ENCODE measurements at places on chromosomes 5 and 9. TPM values are rescaled to one million over a fixed set of nuclear protein-coding genes. Genes with fewer than 3 reads are reported as not detected.

- DNase-seq: no peak
These were observed 11.2 kb downstream of the ANKS6 start for GRCh38 chr9:98784831-98785806.

The GM2A gene
- total RNA-seq: 13.2 TPM

DNA sequence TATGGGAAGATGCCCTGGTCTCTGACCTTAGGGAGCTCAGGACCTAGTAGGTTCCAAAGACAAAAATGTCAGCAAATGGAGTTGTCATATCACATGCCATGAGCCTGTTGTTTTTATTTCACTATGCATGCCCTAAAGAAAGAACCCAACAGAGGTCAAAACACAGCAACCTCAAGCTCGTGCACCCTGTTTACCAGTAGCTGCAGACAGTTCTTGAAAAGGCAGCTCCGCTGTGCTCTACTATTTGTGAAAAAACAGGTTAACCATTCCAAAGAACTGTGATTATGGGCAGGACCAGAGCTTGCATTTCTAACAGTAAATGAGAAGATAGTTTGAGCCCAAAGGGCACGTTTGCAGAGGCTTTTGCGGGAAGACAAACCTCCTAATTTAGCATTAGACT, 22.8 kb downstream of the ITK start:
- DNase-seq: no peak

DNA sequence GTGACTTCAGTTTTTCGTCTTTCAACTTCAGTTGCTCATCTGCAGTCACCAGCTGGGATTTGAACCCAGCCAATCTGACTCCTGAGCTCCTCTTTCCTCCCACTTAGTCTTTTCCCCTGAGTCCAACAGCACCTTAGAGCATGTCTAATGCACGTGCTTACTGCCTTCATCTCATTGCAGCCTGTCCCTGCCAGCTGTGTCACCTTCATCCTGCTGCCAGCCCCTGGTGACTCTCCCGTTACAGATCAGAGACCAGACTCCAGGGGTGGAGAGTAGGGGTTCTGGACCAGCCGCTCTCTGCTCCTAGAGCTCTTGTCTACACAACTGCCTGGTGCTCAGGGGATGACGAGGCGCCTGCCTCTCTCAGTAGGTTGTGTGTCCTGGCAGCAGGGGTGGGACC, 132.9 kb upstream of the LMX1B start:
- no peak for DNase-seq

- DNase-seq: no peak
These were observed 67.0 kb downstream of the GABBR2 start for GRCh38 chr9:98641695-98642094.

The DRD1 gene
- total RNA-seq: not detected

DNA sequence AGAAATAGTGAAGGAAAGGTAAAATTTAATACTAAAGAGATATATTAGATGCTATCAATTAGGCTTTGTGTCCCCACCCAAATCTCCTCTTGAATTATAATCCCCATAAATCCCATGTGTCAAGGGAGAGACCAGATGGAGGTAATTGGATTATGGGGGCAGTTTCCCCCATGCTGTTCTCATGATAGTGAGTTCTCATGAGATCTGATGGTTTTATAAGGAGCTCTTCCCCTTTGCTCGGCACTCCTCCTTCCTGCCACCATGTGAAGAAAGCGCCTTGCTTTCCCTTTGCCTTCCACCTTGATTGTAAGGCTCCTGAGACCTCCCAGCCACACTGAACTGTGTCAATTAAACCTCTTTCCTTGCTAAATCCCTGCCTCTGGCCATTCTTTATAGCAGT, 697.0 kb upstream of the RGMB start:
- no peak for DNase-seq

The ZNF354B gene
- total RNA-seq: 7.5 TPM

The KLF4 gene
- 9.9 TPM for total RNA-seq

The IFNK gene
- not detected for total RNA-seq

The CCDC183 gene
- 3.1 TPM for total RNA-seq

GRCh38 chr9:36729906-36730305, 157.2 kb downstream of the MELK start:
- DNase-seq: no peak

GRCh38 chr5:32760091-32760509, 49.0 kb downstream of the NPR3 start:
- DNase-seq: no peak

The CSF1R gene
- total RNA-seq: 30.5 TPM

DNA sequence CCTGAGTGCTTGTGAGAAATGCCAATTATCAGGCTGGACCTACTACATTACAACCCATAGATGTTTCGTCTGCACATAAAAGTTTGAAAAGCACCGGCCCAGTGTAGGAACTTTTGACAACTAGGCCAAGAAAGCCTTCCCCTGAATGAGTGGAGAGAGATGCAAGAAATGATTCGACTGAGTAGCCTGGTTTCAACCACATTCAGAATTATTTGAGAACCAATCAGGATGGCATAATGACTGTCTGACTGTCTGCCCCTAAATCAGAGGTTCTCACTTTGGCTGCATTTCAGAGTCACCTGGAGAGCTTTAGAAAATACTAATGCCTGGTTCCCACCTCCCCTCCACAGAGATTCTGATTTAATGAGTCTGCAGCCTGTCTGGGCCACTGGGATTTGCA, 61.1 kb downstream of the FRMD3 start:
- no peak for DNase-seq

The SAPCD2 gene
- total RNA-seq: 0.09 TPM

DNA sequence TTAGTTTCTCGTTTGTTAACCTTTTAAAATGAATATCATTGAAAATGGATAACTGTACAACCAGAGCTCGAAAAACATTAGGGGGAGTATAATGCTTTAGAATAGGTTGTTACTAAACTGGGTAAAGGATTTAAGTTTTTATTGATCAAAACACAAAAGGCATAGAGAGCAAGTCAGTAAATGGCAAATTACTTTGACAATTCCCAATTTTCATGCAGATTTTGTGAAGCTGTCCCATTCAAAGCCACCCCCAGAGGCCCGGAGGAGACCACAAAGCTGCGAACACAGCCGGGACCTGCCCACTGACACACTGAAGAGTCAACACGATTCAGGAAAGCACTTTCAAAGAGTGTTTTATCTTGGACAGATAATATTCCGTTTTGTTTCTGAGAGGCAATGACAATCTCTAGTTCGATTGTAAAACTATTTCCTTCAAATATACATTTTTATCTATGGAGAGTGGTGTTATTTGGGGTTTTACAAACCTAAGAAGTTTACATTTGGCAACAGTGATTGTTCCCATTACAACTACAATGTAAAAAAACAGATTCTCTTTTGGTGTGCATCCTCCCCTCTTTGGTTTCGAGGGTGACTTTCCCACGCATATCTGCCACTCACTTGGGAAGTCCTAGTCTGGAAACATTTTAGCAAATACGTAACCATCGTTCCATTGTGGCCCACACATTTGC, 182.6 kb upstream of the TBCA start:
- DNase-seq: no peak

DNA sequence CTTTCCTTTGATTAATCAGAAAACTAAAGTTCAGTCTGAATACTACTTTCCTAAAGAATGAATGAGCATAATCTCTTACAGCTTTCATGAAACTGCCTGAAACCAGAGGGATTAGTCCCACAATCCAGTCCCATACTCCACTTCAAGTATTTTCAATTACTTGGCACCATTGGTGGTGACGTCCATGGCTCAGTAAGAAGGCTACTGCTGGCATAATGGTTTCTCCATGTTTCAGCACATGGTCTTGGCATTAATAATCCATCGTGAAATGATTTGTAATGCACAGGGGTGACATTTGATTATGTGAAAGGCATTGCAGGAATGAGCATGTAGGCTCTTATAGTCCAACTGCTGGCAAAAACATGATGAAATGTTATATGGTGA, 23.4 kb downstream of the LIX1 start:
- DNase-seq: no peak

GRCh38 chr9:123265833-123266232, 2.6 kb downstream of the STRBP start:
- DNase-seq: no peak

DNA sequence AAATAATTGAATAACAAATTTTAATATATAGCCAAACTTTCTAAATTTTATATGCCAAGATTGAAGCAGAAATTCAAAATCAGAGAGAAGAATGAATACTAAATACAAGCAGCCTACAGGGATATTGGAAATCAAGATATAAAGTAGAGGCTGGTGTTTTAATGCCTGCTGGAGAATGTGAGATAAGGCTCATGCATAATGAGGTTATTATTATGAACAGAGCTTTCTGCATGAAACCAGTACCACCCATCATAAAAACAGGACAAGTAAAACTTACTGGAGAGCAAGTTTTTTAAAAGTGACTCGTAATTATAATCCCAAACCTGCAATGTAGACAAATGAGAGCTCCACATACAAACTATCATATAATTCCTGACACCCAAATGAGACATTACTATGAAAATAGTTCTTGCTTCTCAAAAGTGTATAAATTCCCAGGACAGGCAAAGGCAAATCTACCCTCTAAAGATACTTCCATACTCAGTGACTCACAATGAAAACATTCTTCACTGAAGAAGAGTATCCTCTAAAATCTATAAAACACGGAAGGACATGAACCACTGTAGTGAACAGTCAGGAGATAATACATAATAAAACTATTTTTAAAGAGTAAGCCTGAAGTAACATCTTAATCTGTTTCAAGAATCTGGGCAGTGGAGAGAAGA, 532.0 kb upstream of the GRAMD2B start:
- no peak for DNase-seq

All from pancreas (tissue), 10 donors.